ENCODE measurements at places on chromosomes 7 and 10. TPM values are rescaled to one million over a fixed set of nuclear protein-coding genes. Genes with fewer than 3 reads are reported as not detected.

DNA sequence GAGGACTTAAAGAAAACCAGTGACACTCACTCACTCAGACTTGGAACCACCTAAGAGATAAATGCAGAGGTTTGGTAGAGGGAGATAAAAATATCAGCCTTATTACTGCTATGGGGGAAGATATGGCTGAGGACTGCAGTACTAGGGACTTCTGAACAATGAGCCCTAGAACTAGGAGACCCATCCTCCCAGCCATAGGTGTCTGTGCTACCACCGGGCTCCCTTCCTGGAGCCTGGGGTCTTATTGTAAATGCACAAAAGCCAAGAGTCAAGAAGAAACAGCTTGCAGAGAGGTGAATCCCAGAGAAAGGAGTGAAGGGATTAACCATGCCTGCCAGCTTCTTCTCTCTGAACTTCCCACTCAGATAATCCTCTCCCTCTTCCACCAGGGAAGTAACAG lies 108.3 kb upstream of the AKR1E2 start:
- H3K36me3 ChIP-seq: no peaks in the 10 kb centered on the region
- H3K27ac ChIP-seq: no peak overlapping the region
- DNase-seq: no peak
- no peak overlapping the region for H3K4me3 ChIP-seq
- no peaks in the 10 kb centered on the region for H3K4me1 ChIP-seq
- no peaks in the 10 kb centered on the region for H3K27me3 ChIP-seq

The PROSER2 gene
- 5.6 TPM for total RNA-seq

DNA sequence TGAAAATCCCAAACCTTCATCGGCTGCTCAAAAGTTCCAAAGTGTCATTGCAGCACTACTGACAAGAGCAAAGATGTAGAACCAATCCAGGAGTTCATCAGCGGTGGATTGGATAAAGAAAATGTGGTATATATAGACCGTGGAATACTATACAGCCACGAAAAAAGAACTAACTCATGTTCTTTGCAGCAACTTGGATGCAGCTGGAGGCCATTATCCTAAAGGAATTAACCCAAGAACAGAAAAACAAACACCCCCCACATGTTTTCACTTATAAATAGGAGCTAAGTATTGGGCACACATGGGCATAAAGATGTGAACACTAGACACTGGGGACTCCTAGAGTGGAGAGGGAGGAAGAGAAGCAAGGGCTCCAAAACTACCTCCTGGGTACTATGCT lies 31.6 kb downstream of the PHYH start:
- no peaks in the 10 kb centered on the region for H3K36me3 ChIP-seq
- no peak overlapping the region for H3K4me3 ChIP-seq
- peak overlapping the region; percentile 37 for H3K27ac ChIP-seq
- peaks cover 30% of the 10 kb centered on the region for H3K4me1 ChIP-seq

GRCh38 chr10:112222799-112223198 lies 39.2 kb upstream of the GPAM start:
- no peak overlapping the region for H3K27ac ChIP-seq
- DNase-seq: no peak
- no peaks in the 10 kb centered on the region for H3K4me1 ChIP-seq
- H3K27me3 ChIP-seq: no peaks in the 10 kb centered on the region

The FAM180A gene
- total RNA-seq: not detected

- peak; percentile 34 for DNase-seq
- H3K36me3 ChIP-seq: no peaks in the 10 kb centered on the region
- peaks cover 40% of the 10 kb centered on the region for H3K4me1 ChIP-seq
- peak overlapping the region; percentile 80 for H3K27ac ChIP-seq
Observed at GRCh38 chr10:30432622-30433305, 1.2 kb upstream of the MAP3K8 start.

DNA sequence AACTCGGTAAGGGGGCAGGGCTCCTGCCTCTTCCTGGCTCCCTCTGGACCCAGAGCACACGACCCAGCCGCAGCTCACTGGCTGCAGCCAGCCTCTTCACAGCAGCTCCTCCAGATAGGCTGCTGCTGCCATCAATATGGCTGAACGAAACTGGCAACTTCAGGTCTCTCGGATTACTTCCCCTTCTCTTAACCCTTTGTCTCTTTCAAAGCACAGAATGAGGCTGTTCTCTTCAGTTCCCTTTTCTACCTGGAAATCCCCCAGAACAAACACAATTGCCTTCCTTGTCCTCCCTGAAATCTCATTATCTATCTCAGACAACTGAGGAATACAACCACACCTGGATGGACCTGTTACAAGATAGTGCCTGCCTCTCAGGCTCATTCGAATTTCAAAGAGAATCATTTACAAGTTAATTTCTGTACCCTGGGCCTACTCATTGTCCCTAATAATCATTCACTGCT lies 193.4 kb upstream of the MBL2 start:
- H3K4me1 ChIP-seq: peaks cover 36% of the 10 kb centered on the region
- H3K4me3 ChIP-seq: no peak overlapping the region
- H3K27me3 ChIP-seq: no peaks in the 10 kb centered on the region
- DNase-seq: peak; percentile 78
- H3K27ac ChIP-seq: peak overlapping the region; percentile 96
- no peaks in the 10 kb centered on the region for H3K36me3 ChIP-seq

DNA sequence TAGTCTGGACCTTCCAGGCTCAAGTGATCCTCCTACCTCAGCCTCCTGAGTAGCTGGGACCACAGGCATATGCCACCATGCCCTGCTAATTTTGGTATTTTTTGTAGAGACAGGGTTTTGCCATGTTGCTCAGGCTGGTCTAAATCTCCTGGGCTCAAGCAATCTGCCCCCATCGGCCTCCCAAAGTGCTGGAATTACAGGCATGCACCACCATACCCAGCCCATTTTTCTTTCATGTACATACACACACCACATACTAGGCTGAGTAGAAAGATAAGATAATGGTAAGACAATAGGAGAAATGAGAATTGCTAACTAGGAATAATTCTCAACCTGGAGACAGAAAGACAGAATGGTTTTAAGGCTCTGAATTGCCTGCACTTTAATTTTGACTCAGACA lies 83.8 kb downstream of the CPEB3 start:
- no peak for DNase-seq
- no peak overlapping the region for H3K4me3 ChIP-seq
- H3K4me1 ChIP-seq: peaks cover 9% of the 10 kb centered on the region
- no peak overlapping the region for H3K27ac ChIP-seq
- H3K36me3 ChIP-seq: no peaks in the 10 kb centered on the region

GRCh38 chr10:54985732-54986131 lies 184.7 kb upstream of the PCDH15 start:
- no peaks in the 10 kb centered on the region for H3K36me3 ChIP-seq
- H3K27ac ChIP-seq: no peak overlapping the region
- peak; percentile 73 for DNase-seq
- H3K27me3 ChIP-seq: no peaks in the 10 kb centered on the region
- H3K4me3 ChIP-seq: no peak overlapping the region

Data from GM23338 (cell line).